ENCODE measurements at places on chromosomes 6 and 20.
A peak's percentile ranks its signal among the peaks of the same experiment; 100 is the strongest.

- no peak for DNase-seq
Measured at GRCh38 chr20:9202420-9203080, 133.7 kb downstream of the PLCB4 start.

DNA sequence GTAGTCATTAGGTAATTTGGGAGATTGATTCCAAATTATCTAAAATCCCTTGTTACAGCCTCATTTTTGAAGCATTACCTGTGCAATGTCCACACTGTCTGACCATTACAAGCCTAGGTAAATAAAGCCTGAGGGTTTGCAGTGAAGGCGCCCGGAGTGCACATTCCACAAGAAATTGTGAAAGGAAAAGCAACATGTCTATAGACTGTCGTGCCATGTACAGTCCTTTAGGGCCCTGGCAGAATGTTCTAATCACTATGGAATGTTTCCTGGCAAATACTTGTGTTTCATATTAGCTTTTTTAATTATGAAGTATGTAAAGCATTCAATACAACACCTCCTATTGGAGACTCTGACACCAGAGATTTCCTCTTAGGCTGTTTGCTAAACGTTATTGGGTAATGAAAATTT lies 28.9 kb downstream of the PREP start:
- DNase-seq: peak; percentile 33

DNA sequence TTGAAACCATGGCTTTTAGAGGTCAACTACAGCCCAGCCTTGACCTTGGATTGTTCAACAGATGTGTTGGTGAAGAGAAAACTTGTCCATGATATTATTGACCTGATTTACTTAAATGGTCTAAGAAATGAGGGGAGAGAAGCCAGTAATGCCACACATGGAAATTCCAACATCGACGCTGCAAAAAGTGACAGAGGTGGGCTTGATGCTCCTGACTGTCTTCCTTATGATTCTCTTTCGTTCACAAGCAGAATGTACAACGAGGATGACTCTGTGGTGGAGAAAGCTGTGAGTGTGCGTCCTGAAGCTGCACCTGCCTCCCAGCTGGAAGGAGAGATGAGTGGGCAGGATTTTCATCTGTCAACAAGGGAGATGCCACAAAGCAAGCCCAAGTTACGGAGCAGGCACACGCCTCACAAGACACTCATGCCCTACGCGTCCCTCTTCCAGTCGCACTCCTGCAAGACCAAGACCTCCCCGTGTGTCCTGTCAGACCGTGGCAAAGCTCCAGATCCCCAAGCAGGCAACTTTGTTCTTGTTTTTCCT lies 16.2 kb downstream of the TTLL2 start:
- no peak for DNase-seq

DNA sequence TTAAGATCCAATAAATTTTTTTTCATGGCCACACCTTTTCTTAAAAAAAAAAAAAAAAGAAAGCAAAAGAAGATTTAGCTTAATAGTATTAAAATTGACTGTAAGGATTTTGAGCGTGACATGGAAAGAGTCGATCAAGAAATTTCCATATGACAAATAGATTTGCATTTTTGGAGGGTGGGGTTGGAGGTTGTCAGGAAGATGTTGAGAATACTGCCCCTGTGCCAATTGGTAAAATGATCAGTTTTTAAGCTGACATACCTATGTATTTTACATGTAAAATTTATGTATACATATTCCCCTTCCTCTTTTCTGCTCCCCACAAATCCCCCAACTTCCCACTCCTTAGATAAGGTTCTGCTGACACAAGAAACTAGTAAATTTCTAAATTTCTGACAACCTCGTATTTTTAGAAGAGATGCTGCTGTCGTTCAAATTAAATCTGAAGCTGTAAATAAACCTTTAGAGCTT lies 520.9 kb downstream of the CD83 start:
- no peak for DNase-seq

GRCh38 chr6:128417698-128418097 lies 102.7 kb downstream of the PTPRK start:
- no peak for DNase-seq

DNA sequence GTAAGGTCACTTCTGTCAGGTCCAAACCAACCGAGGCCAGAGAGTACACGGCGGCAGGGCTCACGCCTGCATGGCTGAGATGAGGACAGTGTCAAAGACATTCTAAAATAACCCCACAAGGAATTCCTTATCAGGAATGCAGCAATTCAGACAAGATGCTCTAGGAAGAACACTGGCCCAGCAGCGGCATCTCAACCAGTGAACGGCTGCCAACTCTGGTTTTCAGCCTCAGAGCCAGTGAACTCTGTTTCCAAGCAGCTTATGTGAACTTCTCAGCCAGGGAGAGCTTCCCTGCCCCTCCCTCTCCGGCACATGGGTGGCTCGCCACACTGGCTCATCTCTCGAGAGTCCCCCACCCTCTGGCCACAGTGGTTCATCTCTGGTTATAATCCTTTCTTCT lies 36.9 kb downstream of the KCNQ2 start:
- DNase-seq: no peak

DNA sequence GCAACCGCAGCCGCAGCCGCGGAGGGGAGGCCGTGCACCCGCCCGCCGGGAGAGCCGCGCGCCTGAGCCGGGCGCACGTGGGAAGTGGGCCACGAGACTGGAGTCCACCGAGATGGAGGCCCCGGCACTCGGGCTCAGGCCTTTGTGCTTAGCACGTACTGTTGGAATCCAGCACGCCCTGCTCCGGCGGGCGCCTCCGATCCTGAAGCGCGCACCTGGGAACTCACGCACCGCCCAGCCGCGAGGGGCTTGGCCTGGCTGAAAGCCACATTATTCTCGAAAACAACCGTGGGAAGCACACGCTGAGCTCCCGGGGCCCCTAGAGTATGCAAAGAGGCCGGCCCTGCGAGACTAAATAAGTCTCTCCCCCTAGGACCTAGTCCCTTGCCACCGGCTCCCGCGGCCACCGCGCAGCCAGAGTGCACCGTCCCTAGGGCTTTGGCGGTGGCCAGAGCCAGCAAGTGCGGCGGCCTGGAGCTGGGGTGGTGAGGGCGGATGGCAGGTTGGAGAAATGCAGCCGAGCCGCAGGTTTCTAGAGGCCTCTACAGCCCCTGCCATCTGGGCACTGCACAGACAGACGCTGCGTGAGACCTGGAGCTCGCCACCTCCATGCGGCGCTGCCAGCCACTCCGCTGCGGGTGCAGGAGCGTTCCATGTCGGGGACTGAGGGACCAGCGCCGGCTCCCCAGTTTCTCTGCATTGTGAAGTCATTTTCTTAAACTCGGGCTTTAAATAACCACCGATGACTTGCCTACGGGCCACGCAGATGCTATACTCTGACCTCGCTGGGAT lies 42.0 kb upstream of the LY86 start:
- peak; percentile 27 for DNase-seq

- DNase-seq: peak; percentile 6
Measured at GRCh38 chr6:97186416-97186999, 96.5 kb downstream of the MMS22L start.

- no peak for DNase-seq
Measured at GRCh38 chr6:25685251-25685650, 33.2 kb downstream of the SCGN start.

GRCh38 chr20:64116541-64117431 lies 9.4 kb upstream of the NPBWR2 start:
- no peak for DNase-seq

GRCh38 chr6:147733686-147734085 lies 225.2 kb downstream of the SAMD5 start:
- no peak for DNase-seq

GRCh38 chr6:151436300-151436699 lies 15.6 kb downstream of the RMND1 start:
- no peak for DNase-seq

GRCh38 chr20:52829111-52829510 lies 143.0 kb upstream of the TSHZ2 start:
- no peak for DNase-seq

DNA sequence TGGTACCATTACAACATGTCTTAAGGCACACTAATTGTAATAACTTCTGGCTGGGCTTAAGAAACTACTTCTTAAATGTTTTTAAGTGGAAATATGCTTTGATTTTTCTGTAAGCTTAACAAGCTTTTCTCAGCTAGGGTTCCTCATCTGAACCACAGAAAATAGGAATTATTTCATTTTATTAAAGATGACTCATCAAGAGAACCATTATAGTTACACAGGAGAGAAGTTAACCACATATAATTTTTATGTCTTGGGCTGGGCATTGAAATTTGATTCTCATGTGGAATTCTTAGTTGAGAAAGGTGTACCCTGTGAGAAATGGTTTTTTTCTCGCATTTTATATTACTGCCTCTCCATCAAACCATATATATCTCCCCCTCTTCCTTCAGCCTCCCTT lies 75.1 kb downstream of the QKI start:
- no peak for DNase-seq

DNA sequence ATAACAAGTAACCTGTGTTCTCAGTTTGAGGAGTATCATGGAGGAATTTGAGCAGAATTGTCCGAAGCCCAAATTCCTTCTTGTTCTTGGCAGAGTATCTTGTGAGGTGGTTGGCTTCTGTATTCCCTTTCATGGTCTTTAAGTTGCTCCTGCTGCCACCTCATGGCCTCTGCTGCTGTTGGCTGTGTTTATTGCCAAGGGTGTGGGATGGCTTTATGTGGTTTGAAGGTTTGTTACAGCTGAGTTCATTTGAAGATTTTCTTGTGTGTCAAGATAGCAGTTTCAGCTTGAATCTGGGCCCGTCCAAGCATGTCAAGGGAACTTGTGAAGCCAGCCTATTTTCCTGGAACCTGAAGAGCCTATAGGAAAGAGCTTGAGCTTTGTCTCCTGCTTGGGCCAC lies 20.2 kb upstream of the TTK start:
- no peak for DNase-seq

DNA sequence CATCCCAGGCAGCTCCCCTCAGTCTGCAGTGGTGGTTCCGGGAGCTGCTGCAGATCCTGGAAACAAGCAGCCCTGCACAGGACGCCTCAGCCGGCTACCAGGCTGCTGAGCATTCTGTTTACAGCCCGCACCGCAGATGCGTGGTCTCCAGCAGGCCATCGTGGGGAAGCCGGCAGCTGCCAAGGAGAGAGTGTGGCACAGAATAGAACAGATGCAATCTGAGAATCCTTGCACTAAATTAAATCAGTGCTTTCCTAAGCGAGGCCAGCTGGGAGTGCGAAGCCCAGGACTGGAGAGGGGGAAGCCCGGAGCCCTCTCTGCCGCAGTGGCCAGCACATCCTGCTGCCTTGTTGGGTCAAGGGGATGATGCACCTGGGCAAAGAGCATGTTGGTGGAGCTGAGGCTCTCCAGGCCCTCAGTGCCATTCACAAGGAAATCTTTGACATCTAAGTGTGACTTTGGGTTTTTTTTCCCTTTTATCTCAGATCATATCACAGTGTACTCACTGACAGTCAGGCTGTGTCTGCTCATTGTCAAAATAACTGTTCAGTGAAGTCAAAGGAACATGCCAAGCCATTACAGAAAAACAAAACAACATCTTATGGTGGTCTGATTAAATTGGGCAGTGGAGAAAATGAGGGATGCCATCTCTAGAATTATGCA lies 118.1 kb downstream of the SYNDIG1 start:
- DNase-seq: no peak

DNA sequence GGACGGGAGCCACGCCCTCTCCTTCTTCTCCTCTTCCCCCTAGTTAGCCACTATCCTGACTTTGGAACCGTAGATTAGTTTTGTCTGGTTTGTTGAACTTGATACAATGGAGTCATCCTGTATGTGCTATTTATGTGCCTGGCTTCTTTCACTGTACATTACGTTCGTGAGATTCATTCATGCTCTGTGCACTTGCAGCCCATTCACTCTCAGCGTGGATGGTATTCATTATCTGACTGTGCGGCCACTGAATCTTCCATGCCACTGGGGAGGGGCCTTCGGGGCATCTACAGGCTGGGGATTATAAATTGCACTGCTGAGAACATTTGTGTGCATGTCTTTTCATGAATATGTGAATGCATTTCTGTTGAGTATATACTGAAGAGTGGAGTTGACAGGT lies 262.5 kb downstream of the CDH26 start:
- DNase-seq: no peak

- no peak for DNase-seq
Measured at GRCh38 chr20:6699921-6700562, 67.4 kb upstream of the BMP2 start.

- no peak for DNase-seq
Measured at GRCh38 chr6:125224231-125224861, 70.8 kb downstream of the TPD52L1 start.

- DNase-seq: no peak
Measured at GRCh38 chr6:50990750-50991446, 172.2 kb downstream of the TFAP2B start.

DNA sequence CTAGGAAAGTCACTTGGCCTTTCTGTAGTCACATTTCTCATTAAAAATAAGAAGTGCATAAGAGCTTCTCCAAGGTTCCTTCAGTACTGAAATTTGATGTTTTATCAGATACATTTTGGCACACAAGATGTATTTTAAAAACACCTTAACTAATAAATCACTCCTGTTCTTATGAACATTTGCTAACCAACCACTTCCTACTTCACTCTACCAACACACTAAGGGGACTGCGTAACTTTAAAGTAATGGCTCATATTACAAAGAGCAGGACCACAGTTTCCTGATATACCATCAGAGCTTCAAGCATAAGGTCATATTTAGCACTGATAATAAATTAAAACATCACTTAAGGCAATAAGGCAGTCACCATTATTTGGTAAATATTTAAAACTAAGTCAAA lies 104.4 kb downstream of the RALGAPA2 start:
- DNase-seq: no peak

GRCh38 chr6:115078555-115078954 lies 735.7 kb upstream of the HS3ST5 start:
- no peak for DNase-seq

GRCh38 chr6:3725145-3726047 lies 26.1 kb downstream of the PXDC1 start:
- DNase-seq: no peak

DNA sequence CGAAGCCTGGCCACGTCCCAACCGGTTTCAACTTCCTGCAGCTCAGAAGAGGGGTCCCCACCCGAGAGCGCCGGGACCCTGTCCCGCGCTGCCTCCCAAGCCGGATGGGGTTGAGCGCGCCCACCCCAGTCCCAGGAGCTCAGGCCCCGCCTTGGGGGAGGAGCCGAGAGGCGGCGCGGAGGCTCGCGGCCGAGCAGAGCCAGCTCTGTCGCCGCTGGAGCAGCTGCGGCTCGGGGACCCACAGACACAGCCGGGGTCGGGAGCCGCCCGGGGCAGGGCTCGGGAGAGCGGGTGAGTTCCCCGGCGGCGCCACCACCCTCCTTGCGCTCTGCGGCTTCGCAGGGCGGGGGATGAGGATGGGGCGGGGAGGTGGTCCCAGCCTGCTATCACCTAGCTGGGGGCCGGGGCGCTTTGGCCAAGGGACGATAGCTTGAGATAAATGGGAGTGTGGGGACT lies at the start of gene PPP1R16B:
Gene PPP1R16B (plus strand): TSS at position 196 of the 456 bp plus-strand sequence. CDS start 30,229 bp downstream, outside the sequence.
- peak; percentile 20 for DNase-seq

Data from HuH-7.5 (cell line).